ENCODE measurements at places on chromosomes 11 and 22. TPM values are rescaled to one million over a fixed set of nuclear protein-coding genes. Genes with fewer than 3 reads are reported as not detected.
A peak's percentile ranks its signal among the peaks of the same experiment; 100 is the strongest.

SYT13 gene
- 1.8 TPM for total RNA-seq

SLC25A45 gene
- total RNA-seq = 11.7 TPM

XKR3 gene
- total RNA-seq = not detected

CCND1 gene
- 300 TPM for total RNA-seq

APOC3 gene
- total RNA-seq = not detected

NLRP6 gene
- not detected for total RNA-seq

- peaks cover 8% of the 10 kb centered on the region for H3K36me3 ChIP-seq
- no peaks in the 10 kb centered on the region for H3K27me3 ChIP-seq
- peaks cover 23% of the 10 kb centered on the region for H3K4me1 ChIP-seq
- no peak for DNase-seq
- H3K4me3 ChIP-seq = no peak overlapping the region
Measured at GRCh38 chr11:112023104-112023503, 2.1 kb upstream of the DLAT start.

DNA sequence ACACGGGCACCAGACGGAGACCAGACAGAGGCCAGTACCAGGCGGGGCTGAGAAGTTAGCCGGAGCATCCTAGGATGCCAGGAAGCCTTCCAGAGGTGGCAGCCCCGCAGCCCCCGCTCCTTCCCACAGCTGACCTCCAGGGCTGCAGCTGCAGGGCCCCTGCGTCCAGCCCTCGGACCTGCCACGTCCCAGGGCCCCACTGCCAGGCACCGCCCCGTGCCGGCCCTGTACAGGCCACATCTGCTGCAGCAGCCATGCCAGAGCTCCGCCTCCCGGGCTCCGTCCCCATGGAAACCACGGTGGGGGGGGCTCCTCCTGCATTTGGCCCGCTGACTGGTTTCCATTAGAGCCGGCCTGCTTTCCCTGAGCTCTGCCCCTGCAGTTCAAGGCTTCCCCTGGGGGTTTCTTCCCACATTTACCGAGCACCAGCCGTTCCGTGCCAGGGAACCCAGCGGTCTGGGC is 62.5 kb upstream of the PPARA start:
- H3K27ac ChIP-seq = peak overlapping the region; percentile 92
- DNase-seq = peak; percentile 94
- no peaks in the 10 kb centered on the region for H3K27me3 ChIP-seq
- H3K4me1 ChIP-seq = peaks cover 56% of the 10 kb centered on the region
- H3K4me3 ChIP-seq = no peak overlapping the region

- H3K27ac ChIP-seq = no peak overlapping the region
- H3K36me3 ChIP-seq = no peaks in the 10 kb centered on the region
- DNase-seq = no peak
- no peak overlapping the region for H3K4me3 ChIP-seq
- peaks cover 52% of the 10 kb centered on the region for H3K4me1 ChIP-seq
Measured at GRCh38 chr22:17990942-17991341, 33.4 kb downstream of the MICAL3 start.

- H3K27me3 ChIP-seq = peaks cover 6% of the 10 kb centered on the region
- no peaks in the 10 kb centered on the region for H3K4me1 ChIP-seq
- H3K4me3 ChIP-seq = no peak overlapping the region
- H3K27ac ChIP-seq = no peak overlapping the region
Measured at GRCh38 chr22:45657701-45658100, 13.9 kb upstream of the ATXN10 start.

- peak overlapping the region; percentile 32 for H3K27ac ChIP-seq
- H3K36me3 ChIP-seq = peaks cover 7% of the 10 kb centered on the region
- H3K27me3 ChIP-seq = no peaks in the 10 kb centered on the region
- no peak for DNase-seq
- H3K4me1 ChIP-seq = peaks cover 41% of the 10 kb centered on the region
Measured at GRCh38 chr11:16013242-16013641, 343.1 kb downstream of the SOX6 start.

DNA sequence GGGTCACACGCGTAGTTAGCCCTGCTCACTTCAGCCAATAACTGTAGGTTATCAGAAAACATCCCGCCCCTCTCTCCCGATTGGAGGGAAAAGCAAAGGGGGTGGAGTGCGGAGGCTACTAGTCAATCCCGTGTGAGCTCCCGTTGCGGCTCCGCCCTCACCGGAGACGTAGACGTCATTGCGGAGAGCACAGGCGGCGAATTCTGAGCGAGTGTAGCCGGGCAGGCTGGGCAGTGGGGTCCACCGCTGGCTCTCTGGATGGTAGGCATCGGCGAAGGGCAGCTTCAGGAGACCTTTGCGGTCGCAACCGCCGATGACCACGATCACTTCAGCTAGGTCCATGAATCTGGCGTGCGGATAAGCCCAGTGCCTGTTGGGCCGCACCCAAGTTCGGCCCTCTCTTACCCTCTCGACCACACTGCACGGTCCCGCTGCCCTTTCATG is 4.7 kb downstream of the KLHL35 start:
- H3K27me3 ChIP-seq = peaks cover 3% of the 10 kb centered on the region
- peak overlapping the region; percentile 69 for H3K4me3 ChIP-seq
- peaks cover 4% of the 10 kb centered on the region for H3K36me3 ChIP-seq
- peaks cover 28% of the 10 kb centered on the region for H3K4me1 ChIP-seq
- no peak for DNase-seq

- no peak for DNase-seq
- no peaks in the 10 kb centered on the region for H3K27me3 ChIP-seq
- no peak overlapping the region for H3K27ac ChIP-seq
Measured at GRCh38 chr11:62044639-62045121, 77.2 kb upstream of the FTH1 start.

DNA sequence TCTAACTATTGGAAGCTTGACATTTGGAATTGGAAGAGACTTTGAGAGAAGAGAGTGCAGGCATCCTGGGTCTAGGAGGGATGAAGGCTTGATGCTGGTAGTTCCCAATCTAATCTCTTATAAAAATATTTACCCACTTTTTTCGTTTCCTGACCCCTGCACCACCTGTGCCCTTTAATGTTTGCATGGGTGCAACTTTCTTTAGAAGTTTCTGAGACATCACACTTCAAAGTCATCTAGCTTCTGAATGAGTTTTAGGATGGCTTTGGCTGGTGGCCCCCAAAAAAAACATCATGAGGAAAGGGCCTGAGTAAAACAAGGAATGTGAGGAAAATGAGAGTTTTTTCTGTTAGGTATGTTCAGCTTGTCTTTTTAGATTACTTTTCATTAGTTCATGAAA is 1.1 kb downstream of the POLD3 start:
- no peak for DNase-seq
- H3K27ac ChIP-seq = peak overlapping the region; percentile 98
- no peaks in the 10 kb centered on the region for H3K27me3 ChIP-seq
- H3K36me3 ChIP-seq = peaks cover 5% of the 10 kb centered on the region
